GOT3 (cell line): ENCODE measurements at places on chromosomes 3 and 15.

DNA sequence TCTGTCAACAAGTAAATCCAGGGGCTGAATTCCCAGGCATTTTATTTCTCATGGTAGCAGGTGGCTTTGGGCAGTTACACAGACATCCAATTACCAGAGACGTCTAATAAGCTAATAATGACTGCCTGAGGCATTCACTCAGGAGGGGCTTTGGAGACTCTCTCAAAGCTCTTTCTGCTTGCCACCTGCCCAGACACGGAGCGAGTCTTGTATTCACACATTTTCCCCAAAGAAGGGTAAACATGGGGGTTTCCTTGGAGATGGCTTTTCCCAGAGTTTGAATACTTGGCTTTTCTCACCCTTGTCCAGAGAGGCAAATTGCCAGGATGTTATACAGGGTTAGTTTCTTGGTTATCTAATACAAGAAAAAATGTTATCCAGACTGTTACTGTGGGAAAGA is 132.6 kb downstream of the DIPK2A start:
- DNase-seq, result no peak

DNA sequence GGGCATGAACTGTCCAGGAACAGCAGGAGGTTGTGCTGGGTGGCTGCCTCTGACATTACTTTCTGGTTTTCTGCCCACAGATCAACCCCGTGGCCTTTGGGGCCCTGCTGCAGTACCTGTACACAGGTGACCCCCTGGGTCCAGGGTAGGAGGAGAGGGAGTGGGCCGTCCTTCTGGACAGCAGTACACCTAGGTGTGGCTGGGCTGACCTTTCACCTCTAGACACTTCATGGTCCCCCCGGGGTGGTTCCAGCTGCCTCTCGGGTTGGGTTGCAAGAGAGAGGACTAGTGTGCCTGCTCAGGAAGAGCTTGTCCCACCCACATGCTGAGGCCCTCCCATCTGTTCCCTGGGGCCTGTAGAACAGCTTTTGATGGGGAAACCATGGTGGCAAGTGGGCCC is 3.7 kb downstream of the ABTB1 start:
- DNase-seq, result no peak

GRCh38 chr15:77517579-77517978 is 96.9 kb downstream of the HMG20A start:
- no peak for DNase-seq

DNA sequence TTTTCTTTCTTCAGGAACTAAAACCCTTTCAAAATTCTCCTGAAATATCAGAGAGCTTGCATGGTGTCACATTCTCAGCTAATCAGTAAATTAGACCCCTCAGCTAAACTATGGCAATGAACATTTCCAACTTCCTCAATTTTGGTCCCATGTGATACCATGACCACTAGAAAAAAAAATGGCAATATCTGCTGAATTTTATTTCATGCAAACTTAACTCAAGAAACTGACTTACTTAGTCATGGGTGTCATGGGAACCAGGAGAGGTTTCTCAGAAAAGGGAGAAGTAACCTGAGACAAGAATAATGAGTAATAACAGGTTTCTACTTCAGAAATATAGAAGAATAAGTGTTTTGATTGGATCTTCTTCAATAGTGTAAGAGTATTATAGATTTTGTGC is 784.6 kb upstream of the ALCAM start:
- no peak for DNase-seq

GRCh38 chr3:56677286-56677685 is 5.8 kb downstream of the TASOR start:
- DNase-seq, result no peak

DNA sequence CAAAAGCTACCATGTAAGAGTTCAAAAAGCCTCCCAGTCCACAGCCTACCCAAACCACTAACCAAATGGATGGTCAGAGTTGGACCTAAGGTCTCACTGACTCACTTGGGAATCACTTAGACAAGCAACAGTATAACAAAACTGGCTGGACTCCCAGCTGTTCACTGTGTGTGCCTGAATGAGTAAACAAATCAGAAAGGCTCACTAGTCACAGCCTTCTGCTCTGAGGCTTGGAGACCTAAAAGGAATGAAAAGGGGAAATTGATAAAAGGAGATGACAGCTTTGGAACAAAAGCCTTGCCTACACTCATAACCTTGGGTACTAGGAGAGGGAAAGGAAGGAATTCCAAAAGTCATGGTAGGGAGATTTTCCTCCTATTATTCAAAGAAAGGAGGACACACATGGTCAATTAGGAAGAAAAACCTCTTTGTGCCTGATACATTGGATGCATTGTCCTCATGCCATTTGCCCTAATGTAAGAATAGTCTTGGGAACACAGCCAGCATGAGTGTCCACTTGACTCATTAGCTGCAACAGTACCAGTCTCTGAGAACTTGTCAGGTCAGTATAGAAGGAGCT is 92.3 kb downstream of the FRMD5 start:
- peak; percentile 20 for DNase-seq

GRCh38 chr15:43347114-43347513 is 16.7 kb upstream of the LCMT2 start:
- no peak for DNase-seq

- DNase-seq, result no peak
Observed at GRCh38 chr3:113262304-113262665, 50.9 kb downstream of the BOC start.

GRCh38 chr3:53803816-53804695 is 42.2 kb downstream of the CHDH start:
- DNase-seq, result no peak

DNA sequence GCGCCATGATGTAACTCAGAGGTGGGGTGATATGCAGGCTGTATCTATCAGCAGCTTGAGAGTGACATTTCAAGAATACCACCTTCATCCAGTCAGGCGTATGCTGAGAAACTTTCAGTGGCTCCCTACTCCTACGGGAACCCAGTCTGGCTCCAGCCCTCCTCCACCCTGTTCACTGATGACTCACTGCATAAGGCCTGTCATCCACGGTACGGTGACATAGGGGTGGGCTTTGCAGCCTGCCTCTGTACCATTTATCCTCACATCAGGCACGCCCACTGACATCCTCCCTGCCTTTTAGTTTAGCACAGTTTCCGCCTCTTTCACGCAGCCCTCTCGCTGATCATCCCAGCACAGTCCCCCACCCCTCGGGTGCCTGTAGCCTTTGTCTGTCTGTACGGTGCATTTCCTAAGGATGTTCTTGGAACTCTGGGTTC is 11.7 kb downstream of the PXYLP1 start:
- no peak for DNase-seq

DNA sequence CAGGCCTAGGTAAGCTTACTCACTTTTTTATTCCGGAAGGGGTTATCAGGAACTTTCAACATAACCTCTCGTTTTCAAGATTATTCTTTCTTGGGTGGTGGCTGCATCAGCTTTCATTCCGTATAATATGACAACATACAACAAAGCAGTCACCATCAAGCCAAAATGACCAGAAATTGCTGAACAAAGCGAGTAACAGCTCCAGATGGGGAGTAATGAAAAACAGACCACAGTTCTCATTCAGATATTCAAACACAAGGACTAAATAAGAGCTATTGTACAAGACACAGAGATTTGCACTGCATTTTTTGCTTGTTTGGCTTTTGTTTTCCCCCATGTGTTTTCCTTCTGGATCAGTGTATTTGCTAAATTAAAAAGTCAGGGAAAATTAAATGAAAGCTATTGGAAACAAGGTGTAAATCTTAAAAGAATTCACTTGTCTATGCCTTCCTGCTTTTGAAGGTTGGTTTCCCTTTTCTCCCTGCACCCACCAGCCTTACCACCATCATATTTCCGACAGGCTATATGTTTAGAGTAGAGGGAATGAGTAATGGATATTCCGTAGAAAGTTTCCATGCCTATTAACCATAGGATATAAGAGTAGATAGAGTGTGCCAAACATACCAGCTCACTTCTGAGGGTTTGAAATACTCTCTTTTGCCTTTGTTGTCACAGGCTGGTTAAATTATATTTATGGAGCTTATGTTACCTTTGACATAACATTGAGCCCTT is 213.6 kb downstream of the RBMS3 start:
- DNase-seq, result no peak

- no peak for DNase-seq
Observed at GRCh38 chr15:59236394-59236793, 29.8 kb downstream of the LDHAL6B start.

DNA sequence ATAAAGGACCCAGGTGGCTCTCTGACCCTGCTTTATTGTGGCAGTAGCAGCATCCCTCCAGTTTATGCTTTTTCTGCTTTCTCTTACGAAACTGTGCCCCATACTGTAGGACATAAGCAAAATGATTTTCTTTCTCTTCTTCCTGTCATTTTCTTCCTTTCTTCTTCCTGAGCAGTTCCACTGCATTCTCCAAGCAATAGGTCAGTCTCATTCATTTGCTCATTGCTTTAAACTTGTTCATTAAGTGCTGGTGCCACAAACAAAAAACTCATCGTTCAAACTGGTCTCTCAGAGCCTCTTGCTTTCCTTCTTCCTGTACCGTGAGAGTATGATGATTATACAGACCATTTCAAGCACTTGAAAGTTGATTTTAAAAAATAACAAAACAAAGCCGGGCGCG is 66.8 kb downstream of the PDE8A start:
- DNase-seq, result no peak

DNA sequence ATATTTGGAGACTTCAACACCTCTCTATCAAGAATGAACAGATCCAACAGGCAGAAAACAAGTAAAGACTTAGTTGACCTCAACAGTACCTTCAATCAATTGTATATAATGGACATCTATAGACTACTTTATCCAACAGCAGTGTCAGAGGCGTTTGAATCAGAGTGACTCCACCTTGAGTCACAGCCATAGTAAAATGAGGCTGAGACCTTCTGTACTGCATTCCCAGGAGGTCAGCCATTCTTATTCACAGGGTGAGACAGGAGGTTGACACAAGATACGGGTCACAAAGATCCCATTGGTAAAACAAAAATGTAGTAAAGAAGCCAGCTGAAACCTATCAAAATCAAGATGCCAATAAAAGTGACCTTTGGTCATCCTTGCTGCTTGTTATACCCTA is 299.8 kb downstream of the CNTN3 start:
- no peak for DNase-seq

- no peak for DNase-seq
Observed at GRCh38 chr15:52143873-52144272, 31.3 kb upstream of the BCL2L10 start.

- DNase-seq, result no peak
Observed at GRCh38 chr3:1228289-1228688, 135.5 kb downstream of the CNTN6 start.

- DNase-seq, result no peak
Observed at GRCh38 chr15:49645277-49645676, 24.4 kb downstream of the DTWD1 start.
